Right cardiac atrium (tissue), 5 donors: ENCODE measurements at places on chromosomes 6 and 20. TPM values are rescaled to one million over a fixed set of nuclear protein-coding genes. Genes with fewer than 3 reads are reported as not detected.

GRCh38 chr6:20439558-20439957, 37.9 kb downstream of the E2F3 start:
- DNase-seq: no peak

DNA sequence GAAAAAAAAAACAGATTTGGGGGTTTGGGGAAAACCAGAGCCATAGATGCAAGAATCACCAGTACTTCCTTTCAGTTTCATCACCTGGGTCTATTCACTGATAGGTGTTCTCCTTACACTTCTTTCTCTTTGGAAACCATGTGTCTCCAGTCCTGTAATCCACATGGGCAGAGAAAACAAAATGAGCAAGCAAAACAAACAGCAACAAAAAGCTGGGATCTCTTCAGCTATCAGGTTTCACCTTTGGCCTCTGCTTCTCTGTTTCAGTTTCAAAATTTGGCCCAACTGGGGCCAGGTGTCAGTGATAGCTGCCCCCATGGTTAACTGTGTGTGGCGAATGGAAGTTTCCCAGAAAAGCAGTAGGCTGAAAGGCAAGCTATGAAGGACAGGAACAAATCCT, 220.0 kb upstream of the THBS2 start:
- no peak for DNase-seq

DNA sequence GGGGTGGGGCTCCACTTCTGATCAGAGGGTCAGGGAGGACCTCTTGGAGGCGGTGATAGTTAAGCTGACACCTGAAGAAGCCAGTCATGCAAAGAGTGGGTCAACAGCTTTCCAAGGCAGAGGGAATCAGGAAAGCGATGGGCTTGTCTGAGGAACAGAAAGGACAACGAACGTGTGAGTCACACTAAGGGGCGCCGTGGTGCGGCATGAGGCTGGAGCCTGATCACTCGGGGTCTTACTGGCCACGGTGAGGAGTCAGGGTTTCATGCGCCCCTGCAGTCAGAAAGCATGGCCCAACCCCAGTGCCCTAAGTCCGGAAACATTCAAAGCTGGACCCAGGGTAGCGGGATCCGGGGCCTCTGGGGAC, 50.6 kb upstream of the SLC32A1 start:
- no peak for DNase-seq

Gene C6orf163
- 2.1 TPM for total RNA-seq

DNA sequence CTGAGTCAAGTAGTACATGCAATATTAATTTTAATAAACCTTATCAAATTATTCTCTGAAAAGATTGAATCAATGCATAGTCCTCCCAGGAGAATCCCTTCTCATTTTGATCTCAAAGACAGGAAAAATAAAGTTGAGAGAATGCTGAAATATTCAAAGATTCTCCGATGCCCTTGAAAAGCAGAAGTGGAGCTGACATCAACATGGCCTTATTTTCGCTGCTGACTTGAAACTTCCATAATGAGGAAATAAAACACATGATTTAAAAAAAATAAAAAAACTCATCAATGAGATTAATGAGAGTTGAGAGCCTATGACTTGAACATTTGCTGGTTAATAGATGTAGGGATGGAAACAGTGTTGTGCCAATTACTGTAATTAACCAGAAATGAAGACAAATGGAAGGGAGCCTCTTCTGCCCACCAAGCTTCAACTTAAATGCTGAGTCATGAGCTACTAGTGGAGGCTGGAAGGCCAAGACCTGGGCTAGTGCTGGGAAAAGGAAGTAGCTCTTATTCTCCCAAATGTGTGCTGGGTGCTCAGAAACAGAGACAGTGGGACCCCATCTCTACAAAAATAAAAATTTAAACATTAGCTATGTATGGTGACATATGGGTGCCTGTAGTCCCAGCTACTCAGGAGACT, 139.9 kb downstream of the BFSP1 start:
- no peak for DNase-seq

Gene TEAD3
- total RNA-seq: 50.1 TPM

Gene ARFGEF3
- total RNA-seq: 2.0 TPM

DNA sequence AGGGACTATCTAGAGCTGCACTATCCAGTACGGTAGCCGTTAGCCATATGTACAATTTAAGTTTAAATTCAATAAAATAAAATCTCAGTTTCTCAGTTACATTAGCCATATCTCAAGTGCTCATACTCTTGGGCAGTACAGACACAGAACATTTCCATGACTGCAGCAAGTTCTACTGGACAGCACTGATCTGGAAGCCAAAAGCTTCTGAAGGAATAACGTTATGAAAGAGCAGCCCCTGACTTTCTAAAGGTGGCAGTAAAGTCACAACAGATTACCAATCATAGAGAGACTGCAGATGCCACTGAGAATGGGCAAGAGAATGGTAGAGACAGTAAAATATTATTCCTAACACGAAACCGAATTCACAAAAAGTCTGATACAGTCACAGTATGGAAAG, 36.8 kb downstream of the NDRG3 start:
- no peak for DNase-seq
